ENCODE measurements at places on chromosomes 2 and 18.

DNA sequence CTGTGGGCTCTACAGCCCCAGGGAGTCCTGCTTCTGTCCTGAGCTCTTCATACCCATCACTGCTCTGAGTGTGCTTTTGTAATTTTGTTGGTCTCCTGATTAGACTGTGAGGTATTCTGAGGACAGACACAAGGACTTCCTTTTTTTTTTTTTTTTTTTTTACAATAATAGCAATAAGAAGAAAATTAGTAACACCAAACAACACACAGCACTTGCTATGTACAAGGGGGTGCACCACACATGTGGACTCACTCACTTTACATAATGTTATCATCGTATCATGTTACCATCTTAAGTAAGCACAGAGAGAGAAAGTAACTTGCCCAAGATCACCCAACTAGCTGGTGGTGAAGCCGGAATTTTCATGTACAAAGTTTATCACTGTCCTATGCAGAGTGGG lies 34.6 kb downstream of the MBP start:
- peaks cover 43% of the 10 kb centered on the region for H3K36me3 ChIP-seq
- H3K4me1 ChIP-seq: peaks cover 88% of the 10 kb centered on the region
- DNase-seq: no peak
- H3K27ac ChIP-seq: no peak overlapping the region
- no peaks in the 10 kb centered on the region for H3K27me3 ChIP-seq
- H3K4me3 ChIP-seq: no peak overlapping the region

- H3K4me1 ChIP-seq: no peaks in the 10 kb centered on the region
- DNase-seq: no peak
- H3K27ac ChIP-seq: no peak overlapping the region
- no peak overlapping the region for H3K4me3 ChIP-seq
Observed at GRCh38 chr2:111617299-111618225, 266.4 kb downstream of the ANAPC1 start.

DNA sequence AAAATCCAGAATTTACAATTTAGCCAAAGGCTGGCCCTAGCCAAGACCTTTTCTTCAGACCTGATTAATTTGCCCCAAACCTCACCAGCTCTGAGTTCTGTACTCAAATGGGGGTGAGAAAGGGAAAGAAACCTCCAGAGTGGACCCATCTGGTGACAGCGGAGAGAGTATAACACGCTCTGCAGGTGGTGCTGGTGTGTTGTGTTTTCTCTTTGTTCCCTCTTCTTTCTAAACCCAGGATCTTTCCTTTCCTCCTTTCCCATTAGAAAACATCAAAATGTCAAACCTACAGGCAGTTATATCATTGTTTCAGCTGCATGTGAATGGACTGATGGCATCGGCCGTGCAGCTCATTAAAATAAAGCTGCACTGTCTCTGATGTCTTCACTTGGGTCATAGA lies 253.2 kb upstream of the SP5 start:
- peaks cover 2% of the 10 kb centered on the region for H3K27me3 ChIP-seq
- no peak overlapping the region for H3K4me3 ChIP-seq
- no peak overlapping the region for H3K27ac ChIP-seq
- no peak for DNase-seq
- H3K36me3 ChIP-seq: no peaks in the 10 kb centered on the region

DNA sequence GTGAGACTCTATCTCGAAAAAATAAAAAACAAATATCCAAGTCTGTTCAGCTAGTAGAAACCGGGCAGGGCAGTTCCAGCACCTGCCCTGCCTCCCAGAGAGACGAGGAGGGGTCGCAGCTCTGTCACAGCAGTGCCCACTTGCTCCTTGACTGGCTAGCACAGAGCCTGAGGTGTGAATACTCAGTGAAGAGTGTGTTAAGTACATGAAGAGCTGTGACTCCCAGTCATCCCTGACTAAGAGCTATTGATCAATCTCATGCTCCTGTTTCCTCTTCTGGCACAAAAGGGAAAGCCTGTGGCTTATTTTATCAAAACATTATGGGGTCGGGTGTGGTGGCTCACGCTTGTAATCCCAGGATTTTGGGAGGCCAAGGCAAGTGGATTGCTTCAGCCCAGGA lies 83.0 kb upstream of the FZD7 start:
- H3K27me3 ChIP-seq: peaks cover 3% of the 10 kb centered on the region
- H3K27ac ChIP-seq: no peak overlapping the region
- no peaks in the 10 kb centered on the region for H3K4me1 ChIP-seq
- DNase-seq: no peak
- H3K36me3 ChIP-seq: no peaks in the 10 kb centered on the region
- no peak overlapping the region for H3K4me3 ChIP-seq

- H3K36me3 ChIP-seq: no peaks in the 10 kb centered on the region
- no peaks in the 10 kb centered on the region for H3K4me1 ChIP-seq
- no peak overlapping the region for H3K4me3 ChIP-seq
Observed at GRCh38 chr2:225431105-225431863, 31.8 kb downstream of the NYAP2 start.

DNA sequence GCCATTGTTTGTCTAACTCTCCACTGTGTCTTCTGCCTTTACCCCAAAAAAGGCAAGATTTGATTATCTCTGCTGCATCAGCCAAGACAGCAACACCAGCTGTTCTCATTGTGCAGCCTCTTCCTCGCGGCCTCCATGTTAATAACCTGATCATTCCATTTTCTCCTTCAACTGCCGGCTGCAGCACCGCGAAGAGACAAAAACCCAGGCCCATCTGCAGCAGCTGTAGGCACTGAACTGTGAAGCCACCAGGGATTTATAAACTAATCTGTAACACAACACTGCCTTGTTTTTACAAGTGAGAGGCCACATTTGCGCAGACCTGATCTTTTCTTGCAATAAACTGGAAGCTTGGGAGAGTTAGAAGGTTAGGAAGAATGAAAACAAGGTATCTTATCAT lies 147.8 kb downstream of the SATB2 start:
- no peak overlapping the region for H3K4me3 ChIP-seq
- H3K27ac ChIP-seq: no peak overlapping the region

- H3K4me3 ChIP-seq: no peak overlapping the region
- DNase-seq: no peak
- H3K4me1 ChIP-seq: no peaks in the 10 kb centered on the region
- no peak overlapping the region for H3K27ac ChIP-seq
Observed at GRCh38 chr2:152924219-152924618, 205.8 kb downstream of the ARL6IP6 start.

- no peak for DNase-seq
- H3K27ac ChIP-seq: no peak overlapping the region
- H3K4me3 ChIP-seq: no peak overlapping the region
- H3K27me3 ChIP-seq: no peaks in the 10 kb centered on the region
Observed at GRCh38 chr2:203427061-203427460, 98.9 kb downstream of the ABI2 start.

Measured in activated CD4-positive, alpha-beta memory T cell treated with anti-CD3 and anti-CD28 coated beads for 36 hours (primary cell).